HFFc6 (cell line): ENCODE measurements at places on chromosomes 16 and 17. TPM values are rescaled to one million over a fixed set of nuclear protein-coding genes. Genes with fewer than 3 reads are reported as not detected.

DNA sequence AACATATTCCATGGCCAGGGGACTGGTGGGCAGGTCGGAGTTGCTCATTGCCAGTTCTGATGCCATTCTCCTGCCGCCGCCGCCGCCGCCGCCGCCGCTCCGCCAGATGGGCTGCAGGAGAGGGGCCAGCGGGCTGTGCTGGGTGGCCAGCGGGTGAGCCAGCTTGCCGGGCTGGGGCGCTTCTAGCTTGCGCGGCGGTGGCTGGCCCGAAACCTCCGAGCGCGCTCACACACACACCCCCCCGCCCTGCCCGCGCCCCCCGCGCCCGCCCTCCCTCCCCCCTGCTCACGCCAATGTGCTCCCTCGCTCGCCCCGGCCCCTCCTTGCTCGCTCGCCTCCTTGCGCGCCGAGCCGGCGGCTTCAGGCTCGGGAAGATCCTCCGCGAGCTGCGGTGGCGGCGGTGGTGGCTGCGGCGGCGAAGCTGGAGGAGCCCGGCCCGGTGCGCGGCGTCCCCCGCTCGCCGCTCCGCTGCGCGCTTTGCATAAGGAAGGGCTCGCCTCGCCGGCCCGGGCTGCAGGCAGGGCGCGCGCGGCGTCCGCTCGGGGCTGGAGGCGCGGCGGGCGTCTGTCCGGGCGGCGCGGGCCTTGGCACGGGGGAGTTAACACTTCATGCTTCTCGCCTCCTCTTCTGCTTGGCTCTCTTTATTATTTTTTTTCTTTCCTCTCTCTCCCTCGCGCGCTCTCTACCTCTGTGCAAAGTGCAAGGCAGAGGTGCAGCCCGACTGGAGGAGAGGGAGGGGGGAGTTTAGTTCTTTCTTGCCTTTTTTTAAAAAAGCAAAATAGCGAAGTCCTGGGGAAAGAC is 500 bp downstream of the MAF start:
- DNase-seq = no peak

GRCh38 chr17:49882434-49882833 is 34.6 kb upstream of the TAC4 start:
- DNase-seq = no peak

DNA sequence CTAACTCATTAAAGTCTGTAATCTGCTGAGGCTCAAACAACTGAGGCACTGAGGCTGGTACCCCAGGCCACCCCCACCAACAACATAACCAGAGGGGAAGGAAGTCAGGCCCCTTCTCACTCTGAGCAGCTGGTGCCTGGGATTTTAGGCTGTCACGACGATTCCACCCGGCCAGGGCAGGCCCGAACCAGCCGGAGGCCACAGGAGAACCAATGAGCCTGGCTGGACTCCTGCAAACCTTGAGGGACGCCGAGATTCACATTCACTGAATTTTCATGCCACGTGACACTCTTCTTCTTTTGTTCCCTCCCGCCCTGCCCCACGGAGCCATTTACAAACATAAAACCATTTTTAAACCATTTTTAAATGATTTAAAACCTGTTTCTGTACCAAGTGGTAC is 48.1 kb downstream of the RPH3AL start:
- DNase-seq = no peak

GRCh38 chr16:85523602-85524364 is 89.3 kb upstream of the GSE1 start:
- no peak for DNase-seq

The NHLRC4 gene
- 0.21 to 0.28 TPM in 2 of 3 replicates, not detected in the other for total RNA-seq

- no peak for DNase-seq
These were observed at the start of gene P2RX1 for GRCh38 chr17:3915995-3916696. Gene P2RX1, minus strand, starts transcription at chr17:3916465. Its CDS starts 240 bp downstream, at chr17:3916225.

DNA sequence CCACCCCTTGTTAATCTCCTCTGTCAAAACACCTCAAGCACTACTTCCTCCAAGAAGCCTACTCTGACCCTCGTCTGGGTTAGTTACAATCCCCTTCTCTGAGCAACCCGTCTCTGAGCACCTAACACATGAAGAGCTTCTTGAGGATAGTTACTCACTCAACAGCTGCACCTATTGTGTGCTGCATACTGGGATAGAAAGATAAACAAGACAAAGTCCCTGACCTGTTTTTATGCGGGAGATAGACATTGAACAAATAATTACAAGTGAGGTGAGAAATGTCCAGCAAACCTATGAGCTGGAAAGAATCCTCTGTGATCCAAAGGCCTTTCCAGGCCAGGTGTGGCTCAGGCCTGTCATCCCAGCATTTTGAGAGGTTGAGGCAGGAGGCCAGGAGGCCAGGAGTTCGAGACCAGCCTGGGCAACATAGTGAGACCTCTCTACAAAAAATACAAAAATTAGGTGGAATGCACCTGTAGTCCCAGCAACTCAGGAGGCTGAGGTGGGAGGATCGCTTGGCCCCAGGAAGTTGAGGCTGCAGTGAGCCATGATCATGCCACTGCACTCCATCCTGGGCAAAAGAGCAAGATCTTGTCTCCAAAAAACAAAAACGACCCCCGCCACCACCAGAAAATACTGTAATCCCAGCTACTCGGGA is 5.5 kb upstream of the ZNF771 start:
- no peak for DNase-seq

The CEP131 gene
- total RNA-seq = 8.3 to 11.7 TPM (median 11.6 TPM) in 3 replicates

The CDK5R1 gene
- total RNA-seq = 1.3 to 2.3 TPM (median 1.9 TPM) in 3 replicates

The SUPT4H1 gene
- 98.4 to 106 TPM (median 103 TPM) in 3 replicates for total RNA-seq

DNA sequence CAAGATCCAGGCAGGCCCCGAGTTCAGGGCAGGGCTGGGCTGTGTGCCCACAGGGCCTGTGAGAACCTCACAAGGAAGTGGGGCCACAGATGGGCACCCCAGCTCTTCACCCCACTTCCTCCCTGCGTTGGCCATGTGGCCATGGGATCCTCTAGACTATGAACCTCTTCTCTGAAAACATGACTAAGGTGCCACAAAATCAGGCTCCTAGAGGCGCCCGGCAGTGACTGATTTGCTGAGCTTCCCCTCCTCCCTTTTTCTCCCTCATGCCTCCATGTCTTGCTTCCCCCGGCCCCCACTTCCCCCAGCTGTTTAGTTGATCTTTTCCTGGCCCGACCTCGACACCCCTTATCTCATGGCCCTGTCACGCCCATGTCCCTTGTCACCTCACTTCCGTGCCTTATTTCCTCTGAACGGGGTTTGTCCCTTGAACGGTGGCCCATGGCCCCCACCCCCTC is 87.1 kb downstream of the KCNJ12 start:
- no peak for DNase-seq

The PRCD gene
- total RNA-seq = not detected in 3 replicates

DNA sequence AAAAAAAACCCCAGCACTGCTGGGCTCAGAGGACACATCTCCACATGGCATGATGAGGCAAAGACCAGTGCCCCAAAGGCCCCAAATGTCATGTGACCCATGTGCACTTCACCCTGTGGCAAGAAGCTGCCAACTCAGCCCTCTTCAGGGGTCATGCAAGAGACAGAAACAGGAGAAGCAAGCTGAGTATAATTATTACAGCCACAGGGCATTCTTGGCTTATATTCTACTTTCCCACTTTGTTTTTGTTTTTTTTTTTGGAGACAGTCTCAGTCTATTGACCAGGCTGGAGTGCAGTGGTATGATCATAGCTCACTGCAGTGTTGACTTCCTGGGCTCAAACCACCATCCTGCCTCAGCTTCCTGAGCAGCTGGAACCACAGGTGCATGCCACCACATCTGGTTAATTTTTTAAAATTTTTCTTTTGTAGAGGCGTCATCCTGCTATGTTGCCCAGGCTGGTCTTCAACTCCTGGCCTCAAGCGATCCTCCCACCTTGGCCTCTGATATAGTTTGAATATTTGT is 32.7 kb upstream of the LITAF start:
- no peak for DNase-seq

GRCh38 chr17:32529604-32530003 is 42.8 kb downstream of the CDK5R1 start:
- no peak for DNase-seq

DNA sequence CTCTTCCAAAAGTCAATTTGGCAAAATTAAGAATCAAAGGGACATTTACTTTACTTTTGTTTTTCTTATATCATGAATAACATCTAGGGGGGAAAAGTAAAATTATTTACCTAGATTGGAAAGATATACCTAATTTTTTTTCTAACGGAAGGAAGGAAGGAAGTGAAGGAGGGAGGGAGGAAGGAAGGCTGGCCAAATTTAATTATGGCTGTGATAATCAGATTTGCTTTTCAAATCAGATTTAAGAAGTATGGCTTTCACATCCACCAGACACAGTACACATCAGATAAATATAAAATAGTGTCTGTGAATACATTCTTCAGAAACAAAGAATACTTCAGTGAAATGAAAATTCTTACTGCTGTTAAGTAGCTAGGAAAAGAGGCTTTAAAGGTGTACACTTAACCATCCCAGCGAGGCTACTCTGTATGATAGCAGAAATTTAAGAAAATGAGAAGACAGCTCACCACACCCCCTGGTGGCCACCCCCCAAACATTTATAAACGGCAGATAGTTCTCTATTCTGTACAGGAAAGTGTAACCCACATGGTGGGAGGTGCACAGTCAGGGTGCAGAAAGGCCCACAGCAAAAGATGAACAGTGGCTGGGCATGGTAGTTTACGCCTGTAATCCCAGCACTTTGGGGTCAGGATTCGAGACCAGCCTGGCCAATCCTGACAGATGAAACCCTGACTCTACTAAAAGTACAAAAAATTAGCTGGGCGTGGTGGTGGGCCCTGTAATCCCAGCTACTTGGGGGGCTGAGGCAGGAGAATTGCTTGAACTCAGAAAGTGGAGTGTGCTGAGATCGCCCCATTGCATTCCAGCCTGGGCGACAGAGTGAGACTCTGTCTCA is 150.8 kb downstream of the SSH2 start:
- peak; percentile 29 for DNase-seq

The GP1BA gene
- total RNA-seq = not detected in 2 replicates

- no peak for DNase-seq
These were observed 7.6 kb downstream of the UNC13D start for GRCh38 chr17:75836605-75837004.

DNA sequence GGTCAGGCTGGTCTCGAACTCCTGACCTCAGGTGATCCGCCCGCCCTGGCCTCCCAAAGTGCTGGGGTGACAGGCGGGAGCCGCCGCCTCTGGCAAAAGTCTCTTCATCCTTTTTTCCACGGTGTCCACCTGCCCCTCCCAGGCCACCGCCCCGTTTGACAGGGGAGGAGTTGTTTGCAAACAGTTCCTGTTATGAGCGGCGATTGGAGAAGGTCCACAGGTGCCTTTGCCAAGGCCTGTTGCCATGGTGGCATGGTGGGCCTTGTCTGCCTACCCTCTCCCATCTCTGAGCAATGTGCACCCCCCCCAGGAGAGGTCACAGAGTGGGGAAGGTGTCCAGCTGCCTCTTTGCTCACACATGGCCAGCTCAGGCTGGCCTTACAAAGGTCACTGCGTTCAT is 16.0 kb upstream of the RAP1GAP2 start:
- no peak for DNase-seq

- DNase-seq = no peak
These were observed 269.0 kb downstream of the WWOX start for GRCh38 chr16:78368121-78369102.

GRCh38 chr16:89139907-89140361 is 31.6 kb upstream of the CDH15 start:
- DNase-seq = no peak

DNA sequence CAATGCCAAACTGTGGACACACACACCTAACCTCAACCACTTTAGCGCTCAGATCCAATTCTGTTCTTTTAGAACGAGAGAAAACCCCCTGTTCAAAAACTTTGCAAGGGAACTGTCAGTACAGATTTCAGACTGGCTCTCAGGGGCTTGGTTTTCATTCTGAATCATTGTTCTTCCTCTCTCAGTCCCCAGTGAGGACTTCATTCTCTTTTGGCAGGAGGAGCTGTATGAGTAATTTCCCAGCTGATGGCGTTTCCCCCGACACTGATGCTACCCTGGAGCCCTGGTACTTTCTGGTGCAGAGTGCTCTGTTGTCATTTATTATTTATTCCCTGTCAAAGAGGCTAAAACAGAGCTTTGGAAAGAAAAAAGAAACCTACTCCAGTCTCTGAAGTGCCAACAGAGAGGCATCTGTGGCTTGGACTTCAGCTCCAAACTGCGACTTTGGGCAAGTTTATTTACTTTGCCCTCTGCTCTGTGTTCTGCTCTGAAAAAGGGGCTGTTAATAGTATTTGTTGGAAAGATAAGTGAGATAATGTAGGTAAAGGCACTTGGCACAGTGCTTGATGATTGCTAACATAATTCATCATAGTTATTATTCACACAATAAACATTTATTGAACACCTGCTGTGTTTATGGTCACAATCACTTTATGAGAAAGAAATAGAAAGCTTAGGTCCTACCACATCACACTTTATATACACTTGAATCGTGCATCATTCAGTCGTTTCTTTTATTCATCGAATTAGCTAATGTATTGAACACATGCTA is 28.3 kb downstream of the ETV4 start:
- peak; percentile 54 for DNase-seq

DNA sequence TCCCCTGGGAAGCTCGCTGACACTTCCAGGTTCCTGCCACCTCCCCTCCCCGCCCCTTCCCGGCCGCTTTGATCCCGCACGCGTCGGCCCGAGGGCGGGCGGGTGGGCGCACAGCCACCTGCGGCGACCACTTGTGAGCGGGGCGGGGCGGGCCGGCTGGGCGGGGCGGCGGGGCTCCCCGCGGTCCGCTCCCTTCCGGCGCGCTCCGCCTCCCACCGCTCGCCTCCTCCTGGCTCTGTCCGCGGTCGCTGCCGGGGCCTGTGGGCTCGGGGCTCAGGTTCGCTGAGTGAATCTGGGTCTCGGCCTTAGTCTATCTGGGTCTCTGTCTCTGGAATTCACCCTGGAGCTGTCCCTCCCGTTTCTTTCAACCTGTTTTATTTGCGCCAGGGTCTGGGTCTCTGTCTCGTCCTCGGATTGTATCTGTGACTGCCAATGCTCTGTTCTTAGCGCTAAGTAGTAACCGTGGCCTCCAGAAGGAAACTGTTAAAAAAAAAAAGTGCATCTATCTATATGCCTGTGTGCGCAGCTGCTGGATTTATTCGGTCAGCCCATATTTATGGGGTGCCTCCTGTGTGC is 2.7 kb upstream of the HES7 start:
- DNase-seq = no peak

The SLC13A5 gene
- total RNA-seq = not detected in 3 replicates

The TOP2A gene
- 74.2 to 170 TPM (median 138 TPM) in 3 replicates for total RNA-seq

DNA sequence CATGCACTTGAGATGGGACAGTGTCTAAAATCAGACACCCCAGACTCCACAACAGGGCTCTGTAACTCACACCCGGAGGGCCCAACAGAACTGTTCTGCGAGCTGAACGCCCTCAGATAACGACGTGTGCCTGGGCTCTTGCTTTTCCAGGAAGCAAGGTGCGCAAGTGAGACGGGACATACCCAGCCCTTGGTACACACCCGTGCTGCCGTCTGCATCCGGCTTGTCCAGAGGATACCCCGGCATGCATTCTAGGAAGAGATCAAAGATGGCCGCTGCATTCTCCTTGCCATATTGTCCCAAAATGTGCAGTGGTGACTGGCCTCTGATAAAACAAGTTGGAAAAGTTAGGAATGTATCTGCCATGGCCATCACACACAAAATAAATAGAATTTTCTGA is 29.4 kb downstream of the CYB5D2 start:
- no peak for DNase-seq

- DNase-seq = no peak
These were observed 35.4 kb upstream of the ADORA2B start for GRCh38 chr17:15909481-15909991.

GRCh38 chr17:9256751-9257629 is 235.7 kb downstream of the NTN1 start:
- peak; percentile 12 for DNase-seq

- no peak for DNase-seq
These were observed 60.5 kb downstream of the ACSM2B start for GRCh38 chr16:20515688-20516090.

- peak; percentile 50 for DNase-seq
These were observed at the start of gene SP6 for GRCh38 chr17:47850692-47851573. Gene SP6, minus strand, starts transcription at chr17:47851163. Its CDS starts 2,734 bp downstream, at chr17:47848429.
